HCT116 (cell line): ENCODE measurements at places on chromosomes 13 and 19. TPM values are rescaled to one million over a fixed set of nuclear protein-coding genes. Genes with fewer than 3 reads are reported as not detected.

LHB gene
- total RNA-seq: 3.7 TPM

CSNK1G2 gene
- 97.9 TPM for total RNA-seq

AP1M2 gene
- 111 TPM for total RNA-seq

PRX gene
- 4.8 TPM for total RNA-seq

KBTBD6 gene
- total RNA-seq: 9.1 TPM

GPR12 gene
- not detected for total RNA-seq

ETV2 gene
- total RNA-seq: 1.5 TPM

ICAM1 gene
- total RNA-seq: 5.0 TPM

ZNF723 gene
- not detected for total RNA-seq

ZNF829 gene
- not detected for total RNA-seq

JSRP1 gene
- 0.30 TPM for total RNA-seq

NECTIN2 gene
- total RNA-seq: 96.3 TPM

DNA sequence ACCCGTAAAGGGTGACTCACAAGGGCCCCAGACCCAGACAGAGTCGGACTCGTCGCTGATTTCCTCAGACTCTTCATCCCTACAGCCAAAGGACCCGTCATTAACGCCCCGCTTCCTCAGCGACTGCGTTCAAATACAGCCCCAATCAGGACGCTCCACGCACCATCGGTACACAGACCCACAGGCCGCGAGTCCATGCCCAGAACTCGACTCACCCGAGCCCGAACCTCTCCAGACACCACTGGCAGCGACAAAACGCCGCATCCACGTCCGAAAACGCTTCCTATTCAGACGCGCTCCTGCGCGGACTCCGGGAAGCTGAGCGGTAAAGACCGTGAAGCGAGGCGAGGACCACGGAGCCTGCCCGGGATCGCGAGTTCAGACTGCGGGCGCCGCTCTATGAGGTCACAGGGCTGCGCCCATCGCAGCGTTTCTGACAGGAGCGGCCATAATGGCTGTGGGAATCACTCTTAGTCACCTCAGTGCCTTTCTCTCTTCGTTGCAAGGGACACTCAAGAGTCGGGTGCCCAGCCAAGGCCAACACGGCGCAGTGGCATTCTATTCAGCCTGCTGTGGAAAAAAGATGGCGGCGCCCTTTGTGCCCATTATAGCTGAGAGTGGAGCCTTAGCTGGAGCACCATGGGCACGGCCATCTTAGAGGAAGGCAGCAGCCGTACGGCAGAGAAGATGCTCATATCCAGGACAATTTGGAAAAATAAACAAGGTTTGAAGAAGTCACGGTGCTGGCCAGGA, at the start of gene ZNF614:
ZNF614 (minus strand) TSS at position 353 of the 753 bp plus-strand sequence. CDS start 2,634 bp downstream, outside the sequence.
- no peaks in the 10 kb centered on the region for H3K27me3 ChIP-seq
- DNase-seq: peak; percentile 54
- H3K4me3 ChIP-seq: peak within 1 kb of the TSS; percentile 57
- H3K36me3 ChIP-seq: no peaks in the 10 kb centered on the region
- no peaks in the 10 kb centered on the region for H3K4me1 ChIP-seq

DNA sequence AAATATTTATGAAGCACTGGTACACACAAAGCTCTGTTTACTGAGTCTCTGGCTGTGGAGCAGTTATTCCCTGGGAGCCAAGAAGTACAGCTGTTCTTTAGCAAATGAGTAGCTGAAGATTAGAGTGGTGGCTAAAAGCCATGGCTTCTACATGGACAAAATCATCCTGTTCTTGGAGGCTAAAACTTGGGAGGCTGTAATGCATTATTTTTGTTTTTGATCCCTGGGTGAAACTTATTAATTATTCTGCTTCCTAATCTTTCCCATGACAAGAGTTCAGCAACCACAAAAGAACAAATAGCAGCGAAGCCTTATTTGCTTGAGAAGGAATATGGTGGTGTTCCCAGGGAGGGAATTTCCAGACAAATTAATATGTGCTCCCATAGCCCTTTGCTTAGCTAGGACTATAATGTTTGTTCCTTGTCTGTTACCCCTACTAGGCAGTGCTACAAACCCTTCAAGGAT, 109.5 kb downstream of the DCT start:
- H3K36me3 ChIP-seq: no peaks in the 10 kb centered on the region
- H3K4me3 ChIP-seq: no peak overlapping the region

DNA sequence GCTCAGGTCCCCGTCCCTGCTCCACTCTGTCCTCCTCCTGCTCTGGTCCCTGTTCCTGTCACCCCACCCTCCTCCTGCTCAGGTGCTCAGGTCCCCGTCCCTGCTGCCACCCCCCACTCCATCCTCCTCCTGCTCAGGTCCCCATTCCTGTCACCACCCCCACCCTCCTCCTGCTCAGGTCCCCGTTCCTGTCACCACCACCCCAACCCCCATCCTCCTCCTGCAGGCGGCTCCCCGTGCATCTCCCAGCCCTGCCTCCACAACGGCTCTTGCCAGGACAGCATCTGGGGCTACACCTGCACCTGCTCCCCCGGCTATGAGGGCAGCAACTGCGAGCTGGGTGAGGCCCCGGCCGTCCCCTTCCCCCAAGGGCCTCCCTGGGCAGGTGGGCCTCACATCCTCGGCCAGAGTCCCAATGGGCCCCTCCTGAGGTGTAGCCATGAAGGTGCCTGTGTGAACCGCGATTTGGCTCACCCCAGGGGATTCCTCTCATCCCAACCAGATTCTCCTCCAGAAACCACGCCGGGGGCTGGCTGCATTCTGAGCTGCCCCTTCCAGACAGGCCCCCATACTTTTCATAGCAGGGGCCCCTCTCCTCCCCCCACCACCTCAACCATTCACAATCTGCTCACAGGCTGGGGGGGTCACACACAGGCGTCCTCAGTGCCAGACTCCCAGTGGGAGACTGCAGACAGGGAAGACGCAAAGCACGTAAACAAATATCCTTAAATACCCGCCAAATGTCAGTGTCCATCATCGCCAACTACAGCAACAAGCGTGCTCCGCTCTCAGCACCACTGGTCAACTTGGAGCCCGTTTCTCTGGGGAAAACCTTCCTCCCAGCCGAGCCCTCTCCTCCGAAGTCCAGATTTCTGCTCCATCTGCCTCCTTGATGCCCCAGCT, 4.6 kb downstream of the PROZ start:
- no peak for DNase-seq
- no peaks in the 10 kb centered on the region for H3K4me1 ChIP-seq
- H3K36me3 ChIP-seq: no peaks in the 10 kb centered on the region
- H3K27me3 ChIP-seq: peaks cover 3% of the 10 kb centered on the region; the same call in 1 of the 2 replicates
- no peak overlapping the region for H3K27ac ChIP-seq

DNA sequence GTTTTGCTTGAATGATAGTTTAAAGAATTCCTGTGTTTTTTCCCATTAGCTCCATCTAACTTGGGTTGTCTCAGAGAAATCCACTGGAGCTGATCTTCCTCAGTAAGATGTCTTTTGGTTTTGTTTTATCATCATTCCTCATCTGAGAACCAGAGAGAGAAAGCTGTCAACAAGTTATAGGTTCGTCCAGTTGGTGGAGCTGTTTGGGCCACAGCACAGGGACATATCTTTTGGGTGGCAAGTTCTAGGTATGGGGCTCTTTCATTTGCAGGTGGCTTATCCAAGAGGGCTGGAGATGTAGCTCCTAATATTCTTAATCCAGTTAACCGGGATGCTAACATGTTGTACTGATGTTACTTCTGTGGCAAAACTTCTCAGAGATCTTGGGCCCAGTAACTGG, 174.2 kb downstream of the KCNRG start:
- H3K4me1 ChIP-seq: peaks cover 16% of the 10 kb centered on the region
- H3K36me3 ChIP-seq: no peaks in the 10 kb centered on the region
- no peak overlapping the region for H3K27ac ChIP-seq
- H3K4me3 ChIP-seq: no peak overlapping the region

DNA sequence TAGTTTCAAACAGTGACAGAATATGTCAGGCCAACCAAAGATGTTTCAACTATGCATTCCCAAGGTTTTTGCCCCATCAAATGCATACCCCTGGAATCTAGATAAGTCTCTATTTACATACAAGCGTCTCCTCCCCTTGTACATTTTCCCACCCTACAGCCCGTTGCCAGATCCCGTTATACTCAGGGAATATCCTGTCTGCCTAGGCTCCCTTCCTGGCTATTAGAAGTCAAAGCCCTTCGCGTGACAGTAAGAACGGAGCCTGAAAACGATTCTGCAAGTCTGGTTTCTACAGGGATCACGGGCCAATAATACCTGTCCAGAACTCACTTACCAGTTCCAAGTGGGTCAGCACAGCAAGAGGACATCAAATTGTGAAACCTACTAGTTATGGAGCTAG, 134.8 kb downstream of the LACC1 start:
- H3K4me3 ChIP-seq: no peak overlapping the region
- no peaks in the 10 kb centered on the region for H3K36me3 ChIP-seq
- no peak overlapping the region for H3K27ac ChIP-seq

- no peaks in the 10 kb centered on the region for H3K27me3 ChIP-seq
- H3K4me3 ChIP-seq: no peak within 1 kb of the TSS
- H3K27ac ChIP-seq: no peak within 1 kb of the TSS
- DNase-seq: no peak
- H3K4me1 ChIP-seq: no peaks in the 10 kb centered on the region
Observed at GRCh38 chr19:31349160-31349881, at the start of gene TSHZ3. Gene TSHZ3 (minus strand): TSS chr19:31349436. CDS start chr19:31349219, 217 bp downstream.

- H3K27ac ChIP-seq: no peak overlapping the region
- no peaks in the 10 kb centered on the region for H3K27me3 ChIP-seq
- DNase-seq: no peak
Observed at GRCh38 chr13:47463726-47464125, 537.3 kb downstream of the SUCLA2 start.

- no peaks in the 10 kb centered on the region for H3K27me3 ChIP-seq
- no peaks in the 10 kb centered on the region for H3K4me1 ChIP-seq
- H3K36me3 ChIP-seq: no peaks in the 10 kb centered on the region
- H3K27ac ChIP-seq: no peak overlapping the region
- H3K4me3 ChIP-seq: no peak overlapping the region
Observed at GRCh38 chr13:100297413-100297812, 208.5 kb downstream of the PCCA start.

- no peak overlapping the region for H3K27ac ChIP-seq
- no peak overlapping the region for H3K4me3 ChIP-seq
- no peak for DNase-seq
- H3K36me3 ChIP-seq: no peaks in the 10 kb centered on the region
Observed at GRCh38 chr19:54002495-54003315, 11.3 kb downstream of the CACNG6 start.

- H3K36me3 ChIP-seq: peaks cover 36% of the 10 kb centered on the region
- no peaks in the 10 kb centered on the region for H3K27me3 ChIP-seq
- peaks cover 4% of the 10 kb centered on the region; the same call in 1 of the 2 replicates for H3K4me1 ChIP-seq
Observed at GRCh38 chr13:113584870-113585671, 518 bp downstream of the TFDP1 start.

- no peak overlapping the region for H3K27ac ChIP-seq
- no peaks in the 10 kb centered on the region for H3K4me1 ChIP-seq
- no peak for DNase-seq
- H3K36me3 ChIP-seq: peaks cover 4% of the 10 kb centered on the region; the same call in 1 of the 2 replicates
Observed at GRCh38 chr19:313988-314815, 23.0 kb upstream of the PLPP2 start.

DNA sequence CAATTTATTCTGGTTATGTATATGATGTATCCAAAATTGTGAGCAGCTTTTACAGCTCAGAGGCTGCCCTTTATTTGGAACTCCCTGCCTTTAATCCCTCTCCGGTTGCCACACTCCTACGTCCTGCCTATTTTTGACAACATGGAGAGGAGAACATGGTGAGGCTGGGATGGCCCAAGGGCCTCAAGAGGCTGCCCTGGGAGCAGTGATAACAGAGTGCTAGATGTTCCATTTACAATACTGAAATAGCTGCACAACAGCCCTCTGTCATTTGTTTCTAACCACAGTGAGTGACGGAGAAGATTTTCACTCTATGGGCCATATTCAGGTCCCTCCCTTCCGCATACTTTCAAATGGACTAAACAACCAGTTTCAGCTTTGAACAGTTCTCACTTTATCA, 33.4 kb downstream of the STARD13 start:
- no peak overlapping the region for H3K4me3 ChIP-seq
- H3K36me3 ChIP-seq: no peaks in the 10 kb centered on the region
- no peaks in the 10 kb centered on the region for H3K27me3 ChIP-seq
- H3K27ac ChIP-seq: no peak overlapping the region
- peaks cover 31% of the 10 kb centered on the region for H3K4me1 ChIP-seq
- no peak for DNase-seq

GRCh38 chr13:72970956-72971355, 87.8 kb upstream of the KLF5 start:
- no peak for DNase-seq
- no peaks in the 10 kb centered on the region for H3K27me3 ChIP-seq
- peak overlapping the region; percentile 45; the same call in 1 of the 2 replicates for H3K27ac ChIP-seq
- H3K4me1 ChIP-seq: peaks cover 23% of the 10 kb centered on the region

DNA sequence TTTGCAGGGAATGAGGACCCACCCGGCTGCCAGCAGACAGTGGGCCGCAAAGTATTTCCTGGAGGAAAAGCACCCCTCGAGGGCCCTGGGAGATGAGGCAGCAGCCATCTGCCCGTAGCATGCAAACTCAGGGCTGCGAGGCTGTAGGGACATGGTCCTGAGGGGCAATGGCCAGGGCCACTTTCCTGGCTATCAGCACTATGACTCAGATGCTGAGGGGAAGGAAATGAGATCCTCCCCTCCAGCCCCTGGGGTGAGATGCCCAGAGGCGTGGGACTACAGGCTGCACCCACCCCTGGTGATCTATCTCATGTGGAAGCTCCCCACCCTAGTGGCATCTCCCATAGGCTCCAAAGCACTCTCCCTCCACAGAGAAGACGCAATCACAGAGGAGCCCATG, 80.1 kb downstream of the SLC7A1 start:
- H3K27ac ChIP-seq: no peak overlapping the region
- H3K4me1 ChIP-seq: no peaks in the 10 kb centered on the region
- H3K36me3 ChIP-seq: peaks cover 25% of the 10 kb centered on the region; the same call in 1 of the 2 replicates
- no peak for DNase-seq

DNA sequence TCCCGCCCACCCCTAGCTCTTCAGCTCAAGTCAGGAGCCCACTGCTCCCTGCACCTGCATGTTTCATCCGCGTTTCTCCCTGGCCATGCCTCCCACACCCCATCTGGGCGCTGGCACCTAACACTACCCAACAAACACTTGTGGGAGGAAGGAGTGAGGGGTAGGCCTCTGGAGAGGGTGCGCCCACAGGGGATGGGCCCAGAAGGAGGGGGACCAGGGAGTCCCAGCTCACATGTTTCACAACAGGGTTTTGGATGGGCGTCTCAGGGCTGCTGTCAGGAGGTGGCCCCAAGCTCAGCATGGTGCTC, 12.1 kb upstream of the TMEM86B start:
- H3K27ac ChIP-seq: no peak overlapping the region
- peaks cover 50% of the 10 kb centered on the region for H3K36me3 ChIP-seq
- no peak overlapping the region for H3K4me3 ChIP-seq

DNA sequence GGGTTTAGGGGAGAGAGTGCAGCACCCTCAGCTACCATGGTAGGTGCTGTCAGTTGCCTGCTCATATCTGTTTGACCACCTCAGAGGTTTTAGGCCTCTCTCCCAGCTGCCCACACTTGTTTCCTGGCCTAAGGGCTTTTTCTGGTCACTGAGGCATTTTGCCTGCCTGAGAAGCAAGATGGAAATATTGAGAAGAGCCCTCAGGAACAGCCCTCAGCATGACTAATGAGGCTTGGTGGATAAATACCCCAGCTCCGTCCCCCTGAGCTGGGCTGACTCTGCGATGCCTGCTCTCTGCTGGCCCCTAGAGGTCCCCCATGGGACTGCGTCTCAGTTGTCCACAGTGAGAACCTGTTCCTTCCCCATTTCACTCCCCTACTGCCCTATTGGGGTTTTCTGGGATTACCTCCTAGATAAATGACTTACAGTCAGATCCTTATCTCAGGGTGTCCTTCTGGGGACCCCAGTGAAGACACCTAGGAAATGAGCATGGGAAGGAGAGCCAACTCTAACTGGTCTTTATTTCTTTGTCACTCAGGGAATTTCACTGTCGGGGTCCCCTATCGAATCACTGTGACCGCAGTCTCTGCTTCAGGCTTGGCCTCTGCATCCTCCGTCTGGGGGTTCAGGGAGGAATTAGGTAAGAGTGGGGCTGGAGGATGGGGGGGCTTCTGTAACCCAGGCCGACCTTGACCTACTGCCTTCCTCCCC, 13.3 kb downstream of the PALM3 start:
- DNase-seq: no peak
- H3K4me3 ChIP-seq: no peak overlapping the region
- H3K36me3 ChIP-seq: peaks cover 6% of the 10 kb centered on the region; the same call in 1 of the 2 replicates
- H3K4me1 ChIP-seq: no peaks in the 10 kb centered on the region
